ENCODE measurements at places on chromosomes 13 and 19. TPM values are rescaled to one million over a fixed set of nuclear protein-coding genes. Genes with fewer than 3 reads are reported as not detected.

DNA sequence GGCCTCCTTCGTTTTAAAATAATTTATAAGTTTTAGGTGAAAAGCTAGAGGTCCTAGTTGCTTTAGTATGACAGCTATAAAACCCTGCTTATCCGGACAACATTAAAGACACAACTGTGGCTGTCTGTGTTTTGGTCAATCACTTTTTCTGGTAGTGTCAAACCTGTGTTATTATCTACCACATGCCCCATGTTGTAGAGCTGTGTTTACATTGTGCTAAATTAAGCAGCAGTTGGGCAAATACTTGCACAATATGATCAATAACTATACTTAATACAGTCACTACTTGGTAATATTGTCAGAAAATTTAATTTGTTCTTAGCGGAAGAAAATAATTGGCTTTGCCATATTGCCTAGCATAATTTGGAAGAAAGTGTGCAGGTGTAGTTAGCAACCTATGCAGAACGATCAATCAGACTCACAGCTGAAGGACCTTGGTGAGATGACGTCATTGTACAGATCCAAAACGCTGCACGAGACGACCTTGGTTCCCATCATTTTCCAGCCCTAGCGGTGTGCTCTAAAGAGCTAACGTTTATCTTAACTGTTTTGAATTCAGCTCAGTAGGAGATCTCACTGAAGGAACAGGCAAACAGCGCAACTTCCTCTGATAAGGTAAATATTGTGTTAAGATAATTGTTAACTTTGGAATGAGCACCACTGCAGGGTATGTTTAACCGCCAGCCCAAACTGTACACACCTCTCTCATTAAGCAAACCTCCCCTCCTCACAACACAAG is 476.6 kb downstream of the IRS2 start:
- DNase-seq = no peak

- no peak for DNase-seq
Measured at GRCh38 chr13:37539976-37540605, 58.5 kb downstream of the POSTN start.

DNA sequence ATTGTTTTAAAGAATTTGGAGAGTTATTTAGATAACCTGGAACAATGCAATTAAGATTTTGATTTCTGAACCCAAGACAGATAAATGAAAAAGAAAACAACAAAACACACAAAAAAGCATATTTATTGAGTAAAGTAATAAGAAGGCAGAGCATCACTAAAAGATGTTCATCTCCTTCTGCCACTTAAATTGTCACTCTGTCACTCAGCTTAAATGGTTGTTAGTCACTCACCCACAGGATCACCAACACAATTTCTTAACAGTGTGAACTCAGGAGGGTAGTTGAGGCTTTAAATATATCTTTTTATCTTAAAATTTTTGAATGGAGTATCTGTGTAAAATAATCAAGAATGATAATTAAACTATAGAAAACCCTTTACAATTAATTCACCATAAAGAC is 1215.5 kb upstream of the PCDH20 start:
- no peak for DNase-seq

DNA sequence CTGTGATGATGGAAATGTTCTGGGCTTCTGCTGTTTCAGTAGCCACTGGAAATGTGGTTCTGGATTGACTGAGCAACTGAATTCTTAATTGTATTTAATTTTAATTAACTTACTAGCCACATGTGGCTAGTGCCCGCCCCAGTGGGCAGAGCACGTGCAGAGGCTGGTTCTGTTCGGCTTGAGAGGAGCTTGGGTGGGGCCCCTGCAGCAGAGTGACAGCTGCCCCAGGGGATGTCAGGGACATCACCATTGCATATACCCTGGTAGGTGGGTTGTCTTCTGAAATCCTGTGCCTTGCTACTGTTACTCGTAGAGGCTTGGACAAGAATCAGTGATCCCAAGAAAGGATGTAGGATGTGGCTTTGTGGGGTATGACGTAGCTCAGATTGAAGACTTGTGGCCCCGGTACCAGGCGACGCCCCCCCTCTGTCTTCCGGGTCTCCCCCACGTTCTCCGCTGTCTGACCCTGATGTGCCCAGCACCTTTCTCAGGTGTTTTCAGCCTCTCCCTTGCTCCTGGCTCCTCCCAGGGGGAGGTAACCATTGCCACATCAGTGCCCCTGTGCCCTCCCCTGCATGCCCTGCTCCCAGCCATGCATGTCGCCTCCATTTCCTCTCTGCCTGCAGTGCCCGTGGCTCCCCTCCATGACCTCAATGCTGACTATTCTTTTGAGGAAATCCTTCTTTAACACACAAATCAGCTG is 102.6 kb upstream of the RNF113B start:
- no peak for DNase-seq

- no peak for DNase-seq
Measured at GRCh38 chr19:18683958-18684641, 620 bp downstream of the CRTC1 start.

- peak; percentile 72 for DNase-seq
Measured at GRCh38 chr19:14023404-14024235, 4.3 kb upstream of the RLN3 start.

DNA sequence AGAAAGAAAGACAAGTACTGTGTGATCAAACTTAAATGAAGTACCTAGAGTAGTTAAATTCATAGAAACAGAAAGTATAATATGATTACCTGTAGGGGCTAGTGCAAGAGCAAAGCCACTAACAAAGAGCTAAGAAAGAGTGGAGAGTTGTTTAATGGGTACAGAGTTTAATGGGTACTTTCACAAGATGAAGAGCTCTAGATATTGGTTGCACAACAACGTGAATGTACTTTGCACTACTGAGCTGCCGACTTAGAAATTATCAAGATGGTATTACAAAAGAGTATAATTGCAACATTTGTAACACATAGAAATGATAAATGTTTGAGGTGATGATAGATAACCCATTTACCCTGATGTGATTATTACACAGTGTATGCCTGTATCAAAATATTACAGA is 140.3 kb upstream of the GPC6 start:
- DNase-seq = no peak

DNA sequence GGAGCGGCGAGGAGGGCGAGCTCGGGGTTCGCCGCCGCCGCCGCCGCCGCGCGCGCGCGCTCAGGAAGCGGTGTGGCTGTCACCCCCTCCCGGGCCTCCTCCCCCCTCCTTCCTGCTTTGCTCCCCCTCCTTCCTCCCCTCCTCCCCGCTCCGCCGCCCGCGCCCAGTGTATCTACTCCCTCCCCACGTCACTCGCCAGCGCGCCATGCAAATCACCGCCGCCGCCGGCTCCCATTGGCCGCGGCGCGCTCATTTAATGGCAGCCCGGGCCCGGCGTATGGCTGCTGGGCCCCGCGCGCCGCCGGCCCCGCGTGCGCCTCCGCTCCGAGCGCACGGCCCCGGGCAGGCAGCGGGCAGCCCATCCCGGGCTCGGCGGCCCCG is 335 bp upstream of the SOX1 start:
- no peak for DNase-seq

- no peak for DNase-seq
Measured at GRCh38 chr13:76833441-76833954, 52.7 kb downstream of the KCTD12 start.

DNA sequence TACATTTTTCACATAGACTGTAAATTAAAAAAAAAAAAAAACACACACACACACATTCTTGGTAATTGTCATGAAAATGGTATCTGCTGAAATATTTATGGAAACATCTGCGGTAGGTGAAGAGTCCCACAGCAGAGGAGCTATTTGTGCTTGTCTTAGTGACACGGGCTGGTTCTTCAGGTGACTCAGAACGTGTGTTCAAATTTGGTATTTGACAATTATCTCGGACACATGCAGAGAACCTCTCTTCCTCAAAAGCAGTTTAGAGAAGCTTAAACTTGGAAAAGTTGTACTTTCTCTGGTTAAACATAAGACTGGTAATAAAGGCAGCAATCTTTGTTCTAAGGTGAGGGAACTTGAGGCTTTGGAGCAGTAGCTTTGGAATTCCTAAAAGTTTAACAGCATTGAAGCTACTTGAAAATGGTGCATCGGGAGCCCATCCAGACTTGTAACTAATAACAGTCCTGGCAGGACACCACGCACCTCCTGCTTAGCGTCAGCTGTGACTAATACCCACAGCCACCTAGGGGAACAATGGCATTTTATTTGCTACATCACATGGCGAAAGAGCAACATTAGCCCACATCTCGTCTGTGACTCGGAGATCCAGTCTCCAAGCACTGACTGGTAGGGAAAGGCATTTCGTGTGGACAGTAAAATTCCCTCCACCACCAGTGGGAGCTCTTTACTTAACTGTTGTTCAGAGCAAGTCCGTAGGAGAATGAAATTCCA is 1505.1 kb upstream of the SLC10A2 start:
- peak; percentile 90 for DNase-seq

DNA sequence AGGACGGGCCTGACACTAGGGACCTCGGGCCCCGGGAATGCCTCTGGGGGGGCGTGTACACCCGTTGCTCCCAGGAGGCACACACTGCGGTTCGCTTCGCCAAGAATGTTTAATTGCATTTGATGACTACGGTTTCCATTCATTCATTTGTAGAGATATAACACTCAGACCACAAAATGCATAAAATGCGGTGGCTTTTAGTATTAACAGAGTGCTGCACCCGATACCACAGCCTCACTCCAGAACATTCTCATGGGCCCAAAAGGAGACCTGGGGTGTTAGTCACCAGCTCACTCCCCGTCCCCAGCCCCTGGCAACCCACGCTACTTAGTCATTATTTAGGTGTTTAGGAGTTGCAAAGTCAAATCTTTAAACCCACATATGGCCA is 21.8 kb downstream of the HCN2 start:
- DNase-seq = peak; percentile 48

DNA sequence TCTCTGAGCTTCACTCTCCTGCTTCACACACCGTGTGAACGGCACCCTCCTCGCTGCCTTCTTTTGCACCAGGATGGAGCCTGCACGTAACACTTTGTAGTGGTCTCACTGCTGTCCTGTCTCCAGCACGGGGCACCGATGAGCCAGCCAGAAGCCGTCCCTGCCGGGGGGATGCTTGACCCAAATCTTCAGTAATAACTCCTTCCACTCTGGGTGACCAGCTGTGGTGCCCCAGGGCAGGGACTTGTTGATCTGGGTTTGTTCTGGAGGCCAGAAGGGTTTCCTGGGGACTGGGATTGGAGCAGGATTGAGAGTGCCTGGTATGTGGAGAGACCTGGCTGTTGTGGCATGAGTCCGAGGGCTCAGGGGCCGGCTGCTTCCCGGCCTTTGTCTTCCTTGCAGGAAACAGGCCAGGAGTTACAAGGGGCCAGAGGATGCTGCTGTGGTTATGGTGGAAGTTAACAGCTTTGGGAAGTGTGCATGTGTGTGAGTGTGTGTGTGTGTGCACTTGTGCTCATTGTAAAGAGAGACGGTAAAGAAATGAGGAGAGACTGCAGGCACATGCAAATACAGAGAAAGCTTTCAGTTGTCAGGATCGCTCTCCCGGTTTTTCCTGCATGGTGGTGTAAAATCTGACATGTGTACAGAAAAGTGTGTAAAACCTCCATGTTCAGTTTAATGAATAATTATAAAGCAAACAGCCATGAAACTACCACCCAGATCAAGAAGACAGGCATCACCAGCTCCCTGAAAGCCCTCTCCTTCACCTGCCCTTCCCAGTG is 18.9 kb downstream of the PAK4 start:
- DNase-seq = no peak

GRCh38 chr13:25143706-25144105 is 28.4 kb downstream of the AMER2 start:
- no peak for DNase-seq

- DNase-seq = peak; percentile 37
Measured at GRCh38 chr13:97120976-97121375, 101.2 kb upstream of the MBNL2 start.

- no peak for DNase-seq
Measured at GRCh38 chr13:91526543-91527033, 128.2 kb downstream of the GPC5 start.

GRCh38 chr13:28654276-28654675 is 4.7 kb upstream of the POMP start:
- no peak for DNase-seq

DNA sequence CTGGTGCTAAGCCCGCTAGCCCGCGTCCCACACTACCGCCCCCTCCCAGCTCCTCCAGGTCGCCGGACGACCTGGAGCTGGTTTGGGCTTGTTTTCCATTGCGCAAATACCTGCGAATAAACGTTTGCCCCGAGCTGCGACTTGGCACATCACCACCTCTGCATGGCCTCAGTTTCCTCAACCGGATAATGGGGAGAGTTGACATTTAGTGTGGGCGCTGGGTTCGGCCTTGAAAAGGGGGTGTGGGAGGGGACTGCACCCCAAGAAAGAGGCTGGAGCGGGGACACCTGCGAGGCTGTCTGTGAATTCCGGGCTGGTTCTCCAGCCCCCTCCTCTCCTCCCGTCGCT is 11.0 kb upstream of the JUND start:
- no peak for DNase-seq

Gene RGCC
- 2.6 TPM for total RNA-seq

Gene NUP58
- 63.8 TPM for total RNA-seq

Gene SIGLEC5
- not detected for total RNA-seq

Gene PLVAP
- not detected for total RNA-seq

Gene CRB3
- 71.3 TPM for total RNA-seq

Gene SSC5D
- total RNA-seq = not detected

Gene KLF2
- total RNA-seq = 4.8 TPM

Gene GPALPP1
- total RNA-seq = 17.0 TPM

Gene CEACAM21
- total RNA-seq = not detected

Measured in PC-3 (cell line).